ENCODE measurements at places on chromosomes 16 and 17.

GRCh38 chr16:84806256-84806889, 13.4 kb upstream of the CRISPLD2 start:
- DNase-seq, result no peak

GRCh38 chr16:56425439-56425832, at the start of gene AMFR:
Gene AMFR (minus strand): TSS chr16:56425545. CDS start chr16:56425327, 218 bp downstream.
- DNase-seq, result peak; percentile 59

GRCh38 chr16:58236831-58237230, 38.9 kb upstream of the CSNK2A2 start:
- DNase-seq, result no peak

DNA sequence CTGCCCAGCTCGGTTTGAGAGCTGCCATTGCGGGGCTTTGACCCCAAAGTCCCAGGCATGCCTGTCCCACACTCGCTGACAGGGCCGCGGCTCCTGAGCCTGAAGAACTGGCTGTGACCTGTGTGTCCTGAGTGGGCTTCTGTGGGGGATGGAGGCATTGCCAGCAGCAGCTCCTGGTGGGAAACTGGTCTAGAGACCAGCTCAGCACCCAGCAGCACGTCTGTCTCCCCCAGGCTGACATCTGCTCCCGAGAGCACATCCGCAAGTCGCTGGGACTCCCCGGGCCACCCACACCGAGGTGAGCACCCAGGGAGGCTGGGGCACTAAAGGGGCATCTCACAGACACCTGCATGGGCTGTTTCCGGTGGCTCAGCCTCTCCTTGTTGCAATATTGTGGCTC, 13.4 kb downstream of the ENDOV start:
- no peak for DNase-seq

- no peak for DNase-seq
Measured at GRCh38 chr17:17506893-17507464, 10.8 kb upstream of the RASD1 start.

GRCh38 chr16:2496223-2497115, 17.3 kb upstream of the ATP6V0C start:
- no peak for DNase-seq

DNA sequence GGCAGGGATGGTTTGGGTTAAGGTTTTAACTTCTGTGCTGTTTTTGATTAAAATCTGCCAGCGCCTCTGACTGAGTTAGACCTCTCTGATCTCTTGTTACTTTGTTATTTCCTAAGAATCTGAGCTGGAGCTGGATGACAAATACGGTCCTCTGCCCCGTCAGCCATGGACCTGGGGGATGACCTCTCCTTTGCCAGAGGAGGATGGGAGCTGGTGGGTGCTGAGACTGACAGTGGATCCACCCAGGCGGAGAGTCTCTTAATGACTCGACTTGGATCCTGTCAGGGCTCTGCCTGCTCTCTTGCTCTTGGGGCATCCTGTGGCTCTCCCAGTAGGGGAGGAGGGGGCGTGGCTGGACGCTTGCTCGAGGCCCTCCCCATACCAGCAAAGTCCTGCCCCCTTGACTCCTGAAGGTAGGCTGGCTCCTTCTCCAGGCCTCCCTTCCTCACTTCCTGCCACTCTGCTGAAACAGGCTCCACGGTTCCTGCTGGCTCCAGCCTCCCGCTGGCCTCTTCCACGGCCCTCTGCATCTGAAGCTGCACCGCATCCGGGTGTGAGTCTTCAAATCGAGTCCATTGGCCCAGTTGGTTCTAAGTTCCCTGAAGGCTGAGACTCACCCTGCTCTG, 24.8 kb upstream of the MAP3K14 start:
- DNase-seq, result peak; percentile 27

DNA sequence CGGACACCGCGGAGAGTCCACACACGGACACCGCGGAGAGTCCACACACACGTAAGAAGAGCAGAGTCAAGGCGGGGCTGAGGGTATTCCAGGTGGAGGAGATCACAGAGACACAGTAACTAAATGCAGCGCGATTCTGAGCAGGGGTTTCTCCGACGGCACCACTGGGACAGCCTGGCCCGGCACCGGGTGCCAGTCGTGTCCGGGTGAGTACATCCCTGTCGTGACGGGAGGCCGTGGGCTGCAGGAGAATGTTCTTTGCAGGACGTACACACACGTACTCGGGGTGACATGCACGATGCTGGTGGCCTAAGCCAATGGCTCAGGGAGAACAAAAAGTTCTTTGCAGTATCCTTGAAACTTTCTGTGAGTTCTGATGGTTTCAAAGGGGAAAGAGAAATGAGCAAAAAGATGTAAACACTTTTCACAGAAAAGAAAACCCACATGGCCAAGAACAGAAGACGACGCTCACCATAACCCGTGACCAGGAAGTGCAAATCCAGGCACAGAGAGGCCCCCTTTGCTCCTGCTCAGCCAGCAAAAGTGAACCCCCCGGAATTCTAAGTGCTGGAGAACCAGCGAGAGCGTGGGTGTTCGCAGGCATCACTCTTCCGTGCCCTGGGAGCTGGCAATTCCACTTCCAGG, 53.7 kb upstream of the METRNL start:
- DNase-seq, result no peak
